ENCODE measurements at places on chromosomes 11 and 22.

DNA sequence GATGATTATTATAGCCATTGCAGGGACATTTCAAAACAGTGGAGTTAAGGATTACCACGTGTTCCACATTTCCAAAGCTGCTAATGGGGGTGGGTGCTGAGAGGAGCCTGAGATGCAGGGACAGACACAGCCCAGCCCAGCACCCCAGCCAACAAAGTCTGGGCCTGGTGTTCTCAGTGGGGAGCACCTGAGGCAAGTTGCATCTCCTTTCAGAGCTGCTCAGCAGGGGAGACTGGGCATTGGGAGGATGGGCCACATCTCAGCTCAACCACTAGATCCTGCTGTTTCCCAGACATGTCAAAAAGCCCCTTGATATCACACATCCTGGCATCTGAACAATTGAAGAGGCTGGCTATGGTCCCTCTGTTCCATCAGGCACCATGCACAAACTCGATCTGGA lies 458.0 kb upstream of the KIRREL3 start:
- DNase-seq: no peak

DNA sequence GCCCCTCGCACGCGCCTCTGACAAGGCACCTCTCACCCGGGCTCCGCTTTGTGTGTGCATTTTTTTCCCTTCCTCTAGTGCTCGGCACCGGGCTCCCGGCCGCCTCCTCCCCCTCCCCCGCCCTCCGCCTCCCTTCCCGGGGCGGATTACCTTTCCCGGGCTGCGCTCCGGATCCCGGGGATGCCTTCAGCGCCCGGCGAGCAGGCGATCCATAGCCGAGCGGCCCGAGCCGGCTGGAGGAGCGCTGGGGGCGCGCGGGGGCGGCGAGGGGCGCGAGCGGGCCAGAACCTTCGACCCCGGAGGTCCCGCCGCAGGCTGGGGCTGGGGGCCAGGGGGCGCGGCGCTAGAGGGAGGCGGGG lies 282 bp downstream of the MPPED2 start:
- DNase-seq: no peak

GRCh38 chr22:42596336-42596735 lies 18.3 kb downstream of the POLDIP3 start:
- no peak for DNase-seq

- DNase-seq: no peak
Measured at GRCh38 chr22:34108168-34108567, 187.9 kb upstream of the LARGE1 start.

DNA sequence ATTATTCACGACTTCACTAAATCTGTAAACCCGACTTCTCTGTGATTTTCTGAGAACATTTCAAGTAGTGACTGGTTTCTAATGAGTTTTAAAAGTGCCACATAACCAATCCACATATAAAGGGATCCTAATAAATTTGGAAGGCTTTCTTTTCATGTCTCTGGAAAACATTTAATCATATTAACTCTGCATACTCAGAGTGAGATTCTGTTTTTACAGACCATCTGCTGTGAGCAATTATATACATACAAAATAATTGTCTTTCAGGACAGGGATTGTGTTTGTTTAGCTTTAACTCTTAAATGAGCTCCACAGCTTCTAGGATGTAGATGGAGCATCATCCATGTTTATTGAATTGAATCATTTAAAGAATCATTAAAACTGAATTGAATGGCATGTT lies 65.1 kb downstream of the PRMT3 start:
- DNase-seq: no peak

DNA sequence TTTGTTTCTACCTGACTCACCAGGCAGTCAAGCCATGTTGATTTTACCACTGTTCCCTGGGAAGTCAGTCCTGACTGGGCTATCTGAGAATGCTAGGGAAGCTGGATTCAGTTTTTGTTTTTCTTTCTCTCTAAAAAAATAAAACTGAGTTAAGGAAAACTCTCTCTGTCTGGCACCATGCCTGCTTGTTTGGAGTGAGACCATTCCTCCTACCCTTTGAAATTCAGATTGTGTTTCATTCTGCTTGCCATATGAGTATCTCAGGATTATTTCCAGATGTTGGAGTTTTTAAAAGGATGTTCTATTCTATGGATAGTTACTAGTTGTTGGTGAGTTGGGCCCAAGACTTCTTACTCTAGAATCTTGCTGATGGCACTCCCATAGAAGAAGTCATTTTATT lies 1917.0 kb downstream of the LRRC4C start:
- DNase-seq: no peak

Measured in CD4-positive, alpha-beta T cell treated with Interferon gamma for 1 hour (primary cell).